NCI-H524 treated with DMSO at 0.1 percent for 48 hours (cell line): ENCODE measurements at places on chromosomes 13 and 19.

GRCh38 chr13:23749288-23749873 is 139.8 kb downstream of the MIPEP start:
- DNase-seq = no peak

GRCh38 chr13:93101226-93101734 is 125.3 kb upstream of the GPC6 start:
- no peak for DNase-seq

- no peak for DNase-seq
Observed at GRCh38 chr19:7562646-7563393, 27.3 kb downstream of the PNPLA6 start.

GRCh38 chr13:73335210-73335609 is 276.4 kb downstream of the KLF5 start:
- DNase-seq = no peak

- no peak for DNase-seq
Observed at GRCh38 chr19:44742330-44743061, 6.0 kb upstream of the BCL3 start.

DNA sequence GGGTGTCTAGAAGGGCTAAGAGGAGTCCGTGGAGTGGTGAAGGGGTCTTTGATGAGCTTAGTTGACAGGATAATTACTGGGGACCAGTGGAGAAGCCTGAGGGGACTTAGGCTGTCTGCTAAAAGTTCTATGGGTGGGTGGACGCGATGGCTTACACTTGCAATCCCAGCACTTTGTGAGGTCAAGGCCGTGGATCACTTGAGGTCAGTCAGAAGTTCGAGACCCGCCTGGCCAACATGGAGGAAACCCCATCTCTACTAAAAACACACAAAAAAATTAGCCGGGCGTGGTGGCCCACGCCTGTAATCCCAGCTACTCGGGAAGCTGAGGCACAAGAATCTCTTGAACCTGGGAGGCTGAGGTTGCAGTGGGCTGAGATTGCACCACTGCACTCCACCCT is 2.8 kb upstream of the GSK3A start:
- DNase-seq = no peak

DNA sequence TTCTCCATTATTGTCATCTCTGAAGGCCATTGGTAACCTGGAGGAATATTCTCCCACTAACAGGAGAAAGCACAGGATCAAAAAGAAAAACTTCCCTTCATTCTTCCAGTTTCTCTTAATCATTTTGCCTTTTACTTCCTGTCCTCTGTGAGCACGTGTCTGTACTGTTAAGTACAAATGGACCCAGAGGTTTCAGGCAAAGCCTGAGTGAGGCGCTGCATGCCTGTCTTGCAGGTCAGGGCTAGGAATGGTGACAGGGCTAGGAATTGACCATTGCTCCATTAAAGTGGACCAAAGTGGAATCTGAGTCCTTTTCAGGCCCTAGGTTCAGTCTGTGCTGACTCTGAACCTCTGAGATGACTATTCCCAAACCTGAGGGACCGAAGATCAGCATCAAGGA is 326.7 kb downstream of the SHISA2 start:
- DNase-seq = no peak
